KG1 (cell line): ENCODE measurements at places on chromosomes 1 and 21.

DNA sequence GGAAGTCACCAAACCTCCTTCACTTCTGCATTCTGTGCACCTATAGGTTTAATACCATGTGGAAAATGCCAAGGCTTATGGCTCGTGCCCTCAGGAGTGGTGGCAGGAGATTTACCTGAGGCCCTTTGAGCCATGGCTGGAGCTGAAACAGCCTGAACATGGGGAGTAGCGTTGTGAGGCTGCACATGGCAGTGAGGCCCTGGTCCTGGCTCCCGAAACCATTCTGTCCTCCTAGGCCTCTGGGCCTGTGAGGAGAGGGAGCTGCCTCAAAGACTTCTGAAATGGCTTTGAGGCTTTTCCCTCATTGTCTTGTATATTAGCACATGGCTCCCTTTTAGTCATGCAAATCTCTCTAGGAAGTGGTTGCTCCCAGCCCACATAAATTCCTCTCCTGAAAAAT is 20.6 kb downstream of the PTGFR start:
- DNase-seq = no peak

DNA sequence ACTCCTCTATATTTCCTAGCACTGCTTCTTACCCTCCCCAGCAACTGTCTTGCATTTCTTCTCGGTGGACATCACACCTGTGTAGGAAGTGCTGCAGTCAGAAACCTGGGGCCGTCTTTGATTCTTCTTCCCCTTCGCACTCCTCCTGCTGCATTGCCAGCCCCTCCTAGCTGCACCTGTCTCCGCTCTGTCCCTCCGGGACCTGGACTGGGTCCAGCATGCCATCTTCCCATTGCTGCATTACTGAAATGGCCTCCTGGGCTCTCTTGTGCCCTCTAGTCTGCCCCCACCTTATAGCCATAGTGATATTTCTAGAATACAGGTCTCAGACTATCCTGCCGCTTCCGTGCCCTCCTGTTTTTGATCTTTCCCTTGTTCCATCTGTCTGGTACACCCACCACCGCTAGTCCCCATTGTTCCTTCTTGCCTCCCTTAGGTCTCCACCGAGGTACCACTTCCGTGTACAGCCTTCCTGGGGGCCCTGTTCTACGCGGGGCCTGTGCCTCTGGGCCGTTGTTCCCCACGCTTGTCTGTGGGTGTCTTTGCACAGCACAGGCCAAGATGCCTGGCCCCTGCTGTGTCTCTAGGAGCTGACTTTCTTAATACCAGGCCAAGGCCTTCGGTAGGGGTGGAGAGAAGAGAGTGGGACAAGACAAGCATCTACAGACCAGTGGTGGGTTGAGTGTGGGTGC is 107.6 kb downstream of the GALNT2 start:
- no peak for DNase-seq

DNA sequence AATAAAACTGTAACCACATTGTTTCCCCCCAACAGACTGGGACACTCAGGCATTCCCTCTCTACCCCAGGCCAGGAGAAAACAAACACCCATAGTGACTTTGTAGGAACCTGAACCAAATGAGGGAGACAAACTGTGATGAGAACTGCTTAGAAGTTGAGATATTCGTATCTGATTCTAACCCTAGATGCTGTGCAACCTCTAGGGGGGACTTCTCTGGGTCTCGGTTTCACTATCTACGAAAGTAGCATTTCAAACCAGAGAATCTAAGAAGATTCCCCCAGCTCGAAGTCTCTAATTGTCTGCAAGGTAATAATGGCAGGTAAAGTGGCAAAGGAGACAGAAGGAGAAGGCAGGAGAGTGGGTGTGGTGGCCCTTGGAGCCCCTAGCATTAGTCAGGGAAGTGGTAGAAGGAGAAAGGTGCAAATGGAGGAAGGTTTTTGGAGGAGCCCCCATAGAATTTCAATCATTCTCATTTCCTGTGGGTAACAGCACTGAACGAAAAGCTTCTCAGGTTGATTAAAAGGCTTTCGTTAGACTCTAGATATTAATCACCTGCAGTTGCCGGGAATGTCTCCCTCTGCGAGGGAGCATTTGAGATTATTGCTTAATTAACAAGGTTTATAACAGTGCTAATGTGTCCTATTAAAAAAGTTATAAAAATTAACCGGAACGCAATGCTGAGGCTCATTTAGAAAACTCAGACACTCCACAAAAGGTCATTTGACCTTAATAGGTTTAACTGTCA is 46.4 kb downstream of the BEND5 start:
- no peak for DNase-seq

- peak; percentile 53 for DNase-seq
Measured at GRCh38 chr1:63316984-63317816, 5.2 kb upstream of the FOXD3 start.

DNA sequence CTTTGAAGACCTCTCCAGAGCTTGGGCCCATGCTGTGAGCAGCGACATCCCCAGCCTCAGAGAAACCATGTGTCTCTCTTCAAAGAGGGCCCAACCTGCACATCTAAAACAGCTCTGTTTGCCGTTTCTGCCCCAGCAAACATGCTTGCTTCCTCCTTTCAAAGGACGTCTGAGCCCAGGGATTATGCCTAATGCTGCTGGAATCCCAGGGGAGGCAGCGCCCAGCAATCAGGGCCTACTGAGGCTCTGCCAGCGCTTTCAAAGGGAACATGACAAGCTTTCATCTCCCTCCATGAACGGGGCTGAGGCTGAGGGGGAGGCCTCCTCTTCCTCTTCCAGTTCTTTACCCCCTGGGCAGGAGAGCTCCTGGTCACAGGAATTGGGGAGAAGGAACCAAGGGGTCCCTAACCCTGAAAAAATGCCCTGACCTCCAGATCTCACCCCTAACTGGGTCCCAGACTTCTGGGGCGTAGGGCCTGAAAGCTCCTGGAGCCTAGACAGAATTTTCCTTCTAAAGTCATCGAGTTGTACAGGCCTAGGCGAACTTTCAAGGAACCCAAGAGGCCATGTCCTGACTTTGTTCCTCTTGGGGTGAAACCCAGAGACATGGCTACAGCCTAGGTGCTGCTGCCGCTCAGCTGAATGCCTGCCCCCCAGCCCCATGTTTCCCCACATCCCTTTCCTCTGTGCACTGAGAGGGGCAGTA is 13.4 kb upstream of the ASCL5 start:
- no peak for DNase-seq

- DNase-seq = no peak
Measured at GRCh38 chr1:248737457-248737856, 18.1 kb downstream of the LYPD8 start.

DNA sequence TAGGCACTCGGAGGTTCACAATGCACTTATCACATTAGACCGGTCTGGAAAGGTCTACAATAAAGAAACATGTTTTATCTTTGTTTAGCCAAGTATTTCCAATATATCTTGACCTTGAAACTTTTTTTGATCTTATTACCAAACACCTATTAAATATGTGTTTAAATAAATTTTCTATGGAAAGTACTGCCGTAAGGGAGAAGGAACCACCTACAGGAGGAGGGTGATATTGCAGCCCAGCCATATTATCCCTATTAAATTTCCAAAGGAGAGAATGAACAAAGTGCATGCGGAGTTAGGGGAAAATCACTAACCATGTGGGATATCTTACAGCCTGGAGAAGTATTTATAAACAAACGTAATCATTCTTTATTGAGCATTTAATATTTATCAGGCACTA is 14.5 kb downstream of the BRINP2 start:
- no peak for DNase-seq

GRCh38 chr1:10168912-10169514 is 41.4 kb upstream of the KIF1B start:
- DNase-seq = no peak

DNA sequence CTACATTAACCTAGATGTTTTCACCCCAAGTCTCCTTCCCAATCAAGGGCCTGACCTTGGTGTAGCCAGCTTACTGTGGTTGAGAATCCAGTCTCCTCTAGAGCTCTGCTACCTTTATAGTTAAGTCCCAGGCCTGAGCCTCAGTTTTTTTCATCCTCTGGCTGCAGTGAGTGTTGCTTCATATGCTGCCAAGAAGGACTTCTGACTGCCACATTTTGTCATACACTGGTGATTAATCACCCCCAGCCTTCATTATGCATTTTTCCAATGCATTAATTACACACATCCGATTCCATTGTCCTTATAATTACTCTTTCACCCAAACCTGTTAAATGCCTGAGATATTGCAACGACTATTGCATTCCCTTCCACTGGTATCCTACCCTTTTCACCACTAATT is 66.3 kb upstream of the FGGY start:
- DNase-seq = no peak

- DNase-seq = no peak
Measured at GRCh38 chr1:236164273-236164672, 21.9 kb downstream of the GPR137B start.
